ENCODE measurements at places on chromosomes 6 and 20.

- no peak for DNase-seq
These were observed 50.9 kb downstream of the KCNS1 start for GRCh38 chr20:45049904-45050471.

DNA sequence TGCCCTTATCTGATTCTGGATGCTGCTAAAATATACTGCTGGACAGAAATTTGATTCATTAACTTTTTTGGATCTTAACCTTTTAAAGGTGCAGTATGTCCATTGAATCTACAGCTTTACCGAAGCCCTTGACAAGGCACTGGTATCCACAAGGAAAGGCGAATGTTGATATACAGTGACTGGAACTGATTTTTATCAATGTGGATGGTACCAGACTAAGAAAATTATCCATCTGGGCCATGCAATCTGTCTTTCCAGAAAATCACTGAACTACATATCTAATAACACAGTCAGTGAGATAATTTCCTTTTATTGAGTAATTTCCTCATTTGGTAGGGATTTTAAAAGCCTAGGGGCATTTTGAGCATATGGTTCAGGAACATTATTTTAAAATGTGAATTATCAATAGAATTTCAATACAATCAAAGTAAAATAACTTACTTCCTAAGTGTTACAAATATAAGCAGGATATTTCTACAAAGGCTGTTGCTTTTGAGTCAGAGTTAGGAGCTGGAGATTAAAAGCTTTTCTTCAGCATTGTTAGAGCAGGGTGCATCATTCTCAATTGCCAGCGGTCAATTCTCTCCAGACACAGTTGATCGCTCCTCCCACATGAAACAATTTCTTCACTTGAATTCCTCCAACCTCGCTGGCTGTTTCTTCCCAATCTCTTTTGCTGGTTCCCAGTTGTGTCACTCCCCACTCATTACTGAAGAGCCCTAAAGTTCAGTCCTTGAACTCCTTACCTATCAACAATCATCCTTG, 585.3 kb upstream of the FLRT3 start:
- no peak for DNase-seq

GRCh38 chr6:143673669-143674068, 4.1 kb upstream of the PHACTR2 start:
- DNase-seq = peak; percentile 23

DNA sequence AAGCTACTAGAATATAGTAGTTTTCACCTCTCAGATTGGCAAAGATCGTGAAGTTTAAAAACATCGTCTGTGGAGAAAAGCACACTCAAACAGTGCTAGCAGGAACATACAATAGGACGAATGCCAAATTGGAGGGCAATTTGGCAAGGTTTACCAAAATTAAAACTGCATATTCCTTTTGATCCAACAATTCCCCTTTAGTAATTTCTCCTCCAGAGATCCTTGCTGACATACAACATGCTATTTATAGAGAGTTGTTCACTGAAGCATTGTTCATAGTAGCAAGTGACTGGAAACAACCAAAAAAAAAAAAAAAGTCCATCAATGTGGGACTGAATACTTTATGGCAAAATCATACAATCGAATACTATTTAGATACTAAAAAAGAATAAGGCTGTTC, 202.2 kb downstream of the ATXN1 start:
- no peak for DNase-seq

- no peak for DNase-seq
These were observed 107.7 kb upstream of the DTNBP1 start for GRCh38 chr6:15770347-15771143.

- DNase-seq = peak; percentile 53
These were observed 7.4 kb upstream of the INSM1 start for GRCh38 chr20:20360464-20360863.

DNA sequence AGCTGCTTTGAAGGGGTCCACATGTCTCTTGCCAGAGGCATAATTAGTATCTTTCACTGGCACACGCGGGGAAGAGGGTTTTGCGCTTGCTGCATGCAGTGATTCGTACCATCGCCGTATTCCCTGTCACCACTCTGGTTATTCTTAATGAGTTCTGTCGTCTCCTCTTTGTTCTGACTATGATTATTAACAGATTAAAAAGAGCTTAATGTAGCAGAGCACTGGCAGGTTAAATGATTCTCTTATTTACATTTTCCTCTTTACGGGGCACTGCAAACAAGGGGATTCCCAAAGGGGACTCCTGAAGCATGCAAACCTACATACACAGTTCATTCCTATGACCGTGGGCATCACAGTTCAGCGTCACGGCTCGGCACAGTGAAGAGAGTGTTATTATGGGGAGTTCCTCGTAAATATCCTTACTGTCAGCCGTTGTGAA, 204.8 kb downstream of the DTNBP1 start:
- DNase-seq = no peak

GRCh38 chr6:159047891-159048685, 3.3 kb upstream of the TAGAP start:
- DNase-seq = no peak

GRCh38 chr20:13017883-13018535, 9.2 kb downstream of the SPTLC3 start:
- DNase-seq = peak; percentile 82

DNA sequence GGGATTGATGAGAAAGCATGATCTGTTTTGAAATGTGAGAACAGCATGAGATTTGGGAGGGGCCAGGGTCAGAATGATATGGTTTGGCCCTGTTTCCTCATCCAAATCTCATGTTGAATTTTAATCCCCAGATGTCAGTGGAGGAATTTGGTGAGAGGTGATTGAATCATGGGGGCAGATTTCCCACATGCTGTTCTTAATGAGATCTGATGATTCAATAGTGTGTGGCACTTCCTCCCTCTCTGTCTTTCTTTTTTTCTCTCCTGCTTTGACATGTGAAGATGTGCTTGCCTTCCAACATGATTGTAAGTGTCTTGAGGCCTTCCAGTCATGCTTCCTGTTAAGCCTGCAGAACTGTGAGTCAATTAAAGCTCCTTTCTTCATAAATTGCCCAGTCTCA, 1060.3 kb upstream of the CITED2 start:
- no peak for DNase-seq

- DNase-seq = no peak
These were observed 226.9 kb downstream of the SIM1 start for GRCh38 chr6:100237821-100238220.

- DNase-seq = peak; percentile 59
These were observed 51.4 kb upstream of the SAYSD1 start for GRCh38 chr6:39166189-39166911.

DNA sequence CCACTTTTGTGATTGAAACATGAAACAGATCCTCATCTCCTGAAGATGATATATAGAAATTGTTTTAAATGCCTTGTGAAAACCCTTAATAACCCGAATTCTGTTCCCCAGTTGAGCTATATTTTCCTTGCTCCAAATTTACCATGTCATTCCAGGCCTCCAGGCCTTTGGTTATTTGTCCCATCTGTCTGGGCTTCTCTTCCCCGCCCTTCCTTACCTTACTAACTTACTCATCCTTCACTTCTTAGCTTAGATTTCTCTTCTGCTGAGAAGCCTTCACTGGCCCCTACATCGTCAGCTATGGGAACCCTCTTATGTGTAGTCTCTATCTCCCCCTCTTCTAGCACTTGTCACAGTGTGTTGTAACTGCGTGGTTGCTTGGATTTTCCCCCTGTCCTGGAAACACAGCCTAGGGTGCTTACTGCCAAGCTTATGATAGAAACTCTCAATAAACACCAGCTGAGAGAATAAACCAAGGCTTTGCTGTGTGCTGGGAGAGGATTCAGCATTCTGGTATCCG, 68.6 kb downstream of the SGK1 start:
- no peak for DNase-seq

GRCh38 chr20:40410028-40410427, 279.0 kb downstream of the MAFB start:
- DNase-seq = no peak

DNA sequence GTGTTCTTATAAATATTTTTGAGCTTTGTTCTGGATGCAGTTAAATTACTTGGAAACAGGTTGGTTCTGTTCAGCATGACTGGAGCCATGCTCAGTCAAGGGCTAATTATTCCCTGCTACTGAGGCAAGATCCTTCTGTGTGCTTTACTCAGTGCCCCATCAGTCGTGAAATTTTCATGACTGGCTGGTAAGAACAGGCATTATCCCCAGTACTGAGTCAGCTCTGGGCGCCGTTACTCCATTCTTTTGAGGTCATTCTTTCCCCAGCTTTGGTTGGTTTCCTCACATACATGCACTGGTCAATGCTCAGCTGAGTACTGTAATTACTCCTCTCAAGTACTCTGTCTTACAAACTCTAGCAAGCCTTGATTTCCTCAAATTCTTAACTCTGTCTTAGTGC, 71.3 kb downstream of the CDKAL1 start:
- DNase-seq = peak; percentile 76

GRCh38 chr20:51565298-51566144, 23.0 kb upstream of the NFATC2 start:
- no peak for DNase-seq

DNA sequence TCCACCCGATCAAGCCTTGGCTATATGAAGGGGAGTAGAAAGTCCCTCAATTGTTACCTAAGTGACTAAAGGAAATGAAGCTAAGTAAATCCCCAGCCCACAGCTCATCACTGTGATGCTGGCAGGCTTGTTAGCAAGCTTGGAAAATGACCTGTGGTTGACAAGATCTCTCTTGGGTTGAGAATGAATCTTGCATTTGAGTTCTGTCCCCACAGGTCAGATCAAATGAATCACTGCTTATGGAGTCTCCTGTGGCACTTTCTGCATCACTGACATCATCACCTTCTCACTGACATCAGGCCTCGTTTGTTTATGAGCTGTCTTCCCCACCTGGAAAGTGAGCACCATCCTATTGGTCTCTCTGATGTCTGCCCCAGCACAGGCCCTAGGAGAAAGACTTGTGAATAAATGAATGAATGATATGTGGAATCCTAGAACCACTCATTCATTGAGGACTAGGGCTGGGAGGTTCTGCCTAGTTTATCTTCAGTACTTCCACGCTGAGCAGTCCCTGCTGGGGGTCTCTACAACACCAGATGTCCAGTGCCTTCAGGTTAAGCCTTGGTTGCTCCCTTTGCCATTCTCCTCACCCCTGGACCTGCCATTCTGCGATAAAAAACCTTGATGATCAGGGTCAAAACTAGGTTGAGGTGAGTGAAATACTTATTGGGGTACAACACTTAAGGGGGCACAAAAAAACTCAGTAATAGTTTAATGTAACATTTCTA, 318.4 kb upstream of the MOCS1 start:
- DNase-seq = no peak

DNA sequence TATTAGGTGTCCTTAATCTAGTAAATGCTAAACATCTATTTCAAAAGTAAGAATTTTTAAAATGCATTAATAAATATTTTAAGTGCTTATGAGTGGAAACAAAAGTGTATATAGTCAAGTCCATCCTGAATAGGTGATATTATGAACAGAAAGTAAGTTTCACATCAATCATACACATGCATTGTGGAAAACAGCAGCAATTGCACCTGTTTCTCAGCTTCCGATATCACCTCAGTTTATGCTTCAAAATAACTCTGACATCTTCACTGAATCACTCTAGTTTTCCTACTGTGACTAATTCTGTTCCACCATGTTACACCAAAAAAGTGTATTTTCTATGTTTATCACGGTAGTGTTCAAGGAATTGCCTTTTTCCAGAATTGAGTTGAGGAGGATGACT, 172.6 kb upstream of the MANEA start:
- DNase-seq = no peak

DNA sequence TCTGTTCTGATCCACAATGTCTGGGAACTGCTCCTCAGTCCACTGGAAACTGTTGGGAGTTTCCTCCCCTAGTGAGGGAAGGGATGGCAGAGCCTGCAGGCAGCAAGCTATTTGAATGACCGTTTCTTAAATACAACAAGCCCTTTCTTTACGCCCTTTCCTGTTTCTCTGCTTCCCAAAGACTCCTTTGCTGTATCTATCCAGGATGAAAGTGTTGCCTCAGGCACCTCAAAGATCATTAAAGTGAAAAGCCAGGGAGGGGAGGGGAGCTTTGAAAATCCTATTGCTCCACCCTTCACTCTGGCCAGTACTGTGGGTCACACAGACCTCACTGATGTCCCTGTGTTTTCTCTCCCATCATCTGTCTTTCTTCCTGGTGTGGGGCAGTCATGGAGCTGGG, 213.1 kb downstream of the RNF144B start:
- no peak for DNase-seq

GRCh38 chr6:100257793-100258395, 206.8 kb downstream of the SIM1 start:
- peak; percentile 80 for DNase-seq

DNA sequence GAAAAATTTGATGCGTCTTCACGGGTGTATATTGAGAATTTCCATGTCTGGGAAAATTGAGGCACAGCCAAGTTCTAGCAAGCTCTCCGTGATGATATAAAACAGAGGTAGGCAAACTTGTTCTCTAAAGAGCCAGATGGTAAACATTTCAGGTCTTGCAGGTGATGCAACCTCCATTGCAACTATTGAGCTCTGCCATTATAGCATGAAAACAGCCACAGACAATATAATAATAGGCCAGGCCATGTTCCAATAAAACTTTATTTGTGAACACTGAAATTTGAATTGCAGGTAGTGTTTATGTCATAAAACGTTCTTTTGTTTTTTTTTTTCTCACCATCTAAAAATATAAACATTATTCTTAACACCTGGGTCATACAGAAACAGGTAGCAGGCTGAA, 168.2 kb downstream of the ZNF217 start:
- no peak for DNase-seq

DNA sequence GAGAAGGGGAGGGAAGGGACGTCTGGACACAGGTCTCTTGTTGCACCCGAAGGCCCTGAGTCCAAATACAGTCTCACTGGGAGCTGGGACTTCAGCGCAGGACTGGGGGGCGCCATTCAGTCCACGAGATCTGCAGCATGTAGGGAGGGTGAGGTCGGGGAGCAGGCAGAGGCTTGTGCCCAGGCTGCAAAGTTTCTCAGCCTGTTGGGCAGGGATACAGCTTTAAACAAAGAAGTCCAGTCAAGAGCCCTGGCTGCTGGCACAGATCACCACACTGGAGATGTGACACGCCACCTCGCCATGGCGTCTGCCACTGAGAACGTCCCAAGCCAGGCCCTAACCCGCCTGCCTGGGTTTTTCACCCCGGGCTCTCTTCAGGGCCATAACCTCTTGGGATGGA, 256.6 kb downstream of the DLL1 start:
- no peak for DNase-seq

DNA sequence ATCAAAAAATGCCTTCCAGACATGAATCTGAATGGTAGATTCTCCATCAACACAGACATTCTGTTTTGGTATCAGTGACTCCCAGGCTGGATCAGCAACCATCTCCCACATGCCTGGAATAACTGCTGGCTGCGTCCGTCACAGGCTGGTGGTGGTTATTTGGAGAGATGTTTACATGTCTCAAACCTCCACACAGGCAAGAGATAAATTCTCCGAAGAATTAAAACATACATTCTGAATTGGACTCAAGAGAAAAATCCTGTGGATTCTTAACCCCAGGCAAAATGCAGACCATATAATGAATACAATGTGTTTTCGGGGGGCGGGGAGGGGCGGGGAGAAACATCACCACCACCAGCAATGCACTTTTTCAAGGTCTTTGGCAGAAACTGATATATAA, 108.2 kb downstream of the THBS2 start:
- no peak for DNase-seq

- no peak for DNase-seq
These were observed 246.7 kb downstream of the TTLL2 start for GRCh38 chr6:167571550-167571949.

Measured in Caki2 (cell line).